ENCODE measurements at places on chromosomes 4 and X. TPM values are rescaled to one million over a fixed set of nuclear protein-coding genes. Genes with fewer than 3 reads are reported as not detected.

The DKK2 gene
- total RNA-seq, result 0.77 TPM

The CLIC2 gene
- 20.8 TPM for total RNA-seq

The TCEAL5 gene
- not detected for total RNA-seq

The XPNPEP2 gene
- 9.6 TPM for total RNA-seq

The SPANXA2 gene
- not detected for total RNA-seq

The PPP2R2C gene
- 1.1 TPM for total RNA-seq

The MAGEE1 gene
- 1.2 TPM for total RNA-seq

The EMCN gene
- total RNA-seq, result 30.0 TPM

The GPR82 gene
- total RNA-seq, result 0.42 TPM

The DMP1 gene
- total RNA-seq, result not detected

The EDA gene
- total RNA-seq, result 3.1 TPM

- DNase-seq, result no peak
Observed at GRCh38 chrX:85065512-85066198, 62.0 kb downstream of the APOOL start.

DNA sequence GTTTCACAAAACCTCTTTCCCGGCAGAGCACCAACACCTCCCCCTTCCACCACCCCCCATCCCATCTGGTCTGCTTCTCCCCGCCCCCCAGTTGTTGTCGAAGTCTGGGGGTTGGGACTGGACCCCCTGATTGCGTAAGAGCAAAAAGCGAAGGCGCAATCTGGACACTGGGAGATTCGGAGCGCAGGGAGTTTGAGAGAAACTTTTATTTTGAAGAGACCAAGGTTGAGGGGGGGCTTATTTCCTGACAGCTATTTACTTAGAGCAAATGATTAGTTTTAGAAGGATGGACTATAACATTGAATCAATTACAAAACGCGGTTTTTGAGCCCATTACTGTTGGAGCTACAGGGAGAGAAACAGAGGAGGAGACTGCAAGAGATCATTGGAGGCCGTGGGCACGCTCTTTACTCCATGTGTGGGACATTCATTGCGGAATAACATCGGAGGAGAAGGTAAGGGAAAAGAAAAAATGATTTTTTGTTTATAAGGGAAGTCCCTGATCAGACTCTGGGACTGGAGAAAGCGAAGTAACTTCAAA lies at the start of gene PDGFRA:
PDGFRA (plus strand) TSS at position 333 of the 541 bp plus-strand sequence. CDS start 29,476 bp downstream, outside the sequence.
- DNase-seq, result no peak

DNA sequence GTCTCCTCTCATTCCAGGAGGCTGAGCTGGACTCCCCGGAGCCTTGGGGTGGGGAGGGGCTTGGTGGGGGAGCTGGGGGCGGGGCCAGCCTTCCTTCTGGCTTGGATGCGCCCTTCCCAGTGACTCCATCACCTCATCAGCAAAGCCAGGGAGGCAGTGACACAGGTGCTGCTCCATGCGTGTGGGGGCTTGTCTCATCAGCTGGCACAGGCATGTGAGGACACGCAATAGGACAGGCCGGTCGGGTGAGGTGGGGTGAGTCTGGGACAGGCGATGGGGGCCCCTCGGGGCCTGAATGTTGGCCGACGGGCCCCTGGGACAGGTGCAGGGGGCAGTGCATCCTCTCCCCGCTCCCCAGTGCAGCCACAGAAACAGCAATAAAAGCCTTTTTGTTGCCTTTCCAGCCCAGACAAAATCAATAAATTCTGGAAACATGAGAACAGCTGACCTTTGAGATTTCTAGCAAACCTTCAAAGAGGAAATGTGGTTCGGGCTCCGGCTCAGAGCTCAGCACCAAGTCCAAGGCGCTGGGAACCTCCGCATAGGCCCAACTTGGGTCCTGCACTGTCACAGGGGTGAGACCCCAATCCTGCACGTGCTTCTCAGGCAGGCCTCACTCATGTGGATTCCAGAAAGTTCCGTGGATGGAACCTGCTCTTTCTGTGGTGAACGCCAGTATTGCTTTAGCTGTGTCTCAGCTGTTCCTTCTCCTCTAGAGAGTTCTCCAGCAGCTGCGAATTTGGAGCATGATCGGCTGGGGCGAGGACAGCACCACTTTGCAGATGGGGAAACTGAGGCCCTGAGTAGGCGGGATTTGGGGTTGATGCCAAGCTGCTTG lies 18.5 kb downstream of the ADRA2C start:
- no peak for DNase-seq

GRCh38 chrX:64975989-64976672 lies at the start of gene ZC4H2:
Gene ZC4H2 (minus strand): TSS chrX:64976450. CDS start chrX:64976377, 73 bp downstream.
- no peak for DNase-seq

DNA sequence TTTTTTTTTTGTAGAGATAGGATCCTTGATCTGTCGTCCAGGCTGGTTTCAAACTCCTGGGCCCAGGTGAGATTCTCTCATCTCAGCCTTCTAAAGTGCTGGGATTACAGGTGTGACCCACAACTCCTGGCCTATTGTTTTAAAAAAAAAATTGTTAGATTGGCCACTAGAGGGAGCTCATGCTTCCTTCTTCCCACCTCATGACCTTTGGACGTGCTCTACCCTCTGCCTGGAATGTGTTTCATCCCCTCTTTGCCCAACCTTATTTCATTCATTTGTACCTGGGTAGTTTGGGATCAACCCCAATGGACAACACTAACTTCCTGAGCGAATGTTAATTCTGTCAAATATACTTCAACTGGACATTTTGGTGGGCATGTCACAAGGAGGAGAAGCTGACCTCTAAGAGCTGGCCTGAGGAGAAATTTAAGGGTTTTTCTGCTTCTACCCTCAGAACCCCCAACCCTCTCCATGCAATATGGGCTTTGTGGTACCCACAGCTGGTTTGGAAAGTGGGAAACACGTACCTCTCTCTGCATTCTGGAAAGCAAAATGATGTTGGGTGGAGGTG lies 6.4 kb downstream of the PPEF2 start:
- DNase-seq, result no peak

- DNase-seq, result no peak
Observed at GRCh38 chr4:105058177-105058812, 88.4 kb upstream of the TET2 start.

GRCh38 chrX:14801136-14801535 lies 71.7 kb downstream of the FANCB start:
- DNase-seq, result no peak

GRCh38 chr4:61785761-61786160 lies 585.6 kb downstream of the ADGRL3 start:
- no peak for DNase-seq

DNA sequence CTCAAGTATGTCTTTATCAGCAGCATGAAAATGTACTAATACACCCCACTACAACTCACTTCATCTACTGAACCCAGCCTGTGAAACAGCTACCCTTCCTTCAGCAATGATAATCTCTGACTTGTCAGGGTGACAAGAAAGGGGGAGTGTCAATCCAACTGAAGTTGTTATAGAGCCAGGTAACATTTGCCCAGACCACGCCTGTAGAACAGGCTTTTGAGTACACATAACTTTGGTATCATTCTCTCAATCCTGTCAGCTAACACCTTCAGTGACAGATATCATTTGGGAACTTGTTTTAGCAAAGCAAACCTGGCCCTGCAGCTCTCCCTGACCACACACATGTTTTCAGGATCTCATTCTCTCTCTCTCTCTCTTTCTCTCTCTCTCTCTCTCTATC lies 592.2 kb downstream of the SMARCA1 start:
- DNase-seq, result no peak

DNA sequence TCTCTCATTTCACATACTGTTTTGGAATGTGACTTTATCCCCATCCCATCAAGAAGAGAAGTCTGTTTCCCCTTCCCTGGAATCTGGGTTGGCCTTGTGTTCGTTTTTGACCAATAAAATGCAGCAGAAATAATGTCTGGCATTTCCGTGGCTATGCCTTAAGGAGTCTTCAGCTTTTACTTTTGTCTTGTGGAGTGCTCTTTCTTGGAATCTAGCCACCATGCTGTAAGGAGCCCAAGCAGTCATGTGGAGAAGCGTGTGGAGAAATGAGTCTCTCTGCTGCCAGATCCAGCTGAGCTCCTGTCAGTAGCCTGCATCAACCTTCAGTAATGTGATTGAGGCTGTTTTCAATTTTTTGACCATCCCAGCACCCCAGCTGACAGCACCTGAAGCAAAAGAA lies 84.4 kb upstream of the ARMCX2 start:
- DNase-seq, result no peak

- DNase-seq, result no peak
Observed at GRCh38 chr4:180852738-180853137, 1390.5 kb upstream of the TENM3 start.

DNA sequence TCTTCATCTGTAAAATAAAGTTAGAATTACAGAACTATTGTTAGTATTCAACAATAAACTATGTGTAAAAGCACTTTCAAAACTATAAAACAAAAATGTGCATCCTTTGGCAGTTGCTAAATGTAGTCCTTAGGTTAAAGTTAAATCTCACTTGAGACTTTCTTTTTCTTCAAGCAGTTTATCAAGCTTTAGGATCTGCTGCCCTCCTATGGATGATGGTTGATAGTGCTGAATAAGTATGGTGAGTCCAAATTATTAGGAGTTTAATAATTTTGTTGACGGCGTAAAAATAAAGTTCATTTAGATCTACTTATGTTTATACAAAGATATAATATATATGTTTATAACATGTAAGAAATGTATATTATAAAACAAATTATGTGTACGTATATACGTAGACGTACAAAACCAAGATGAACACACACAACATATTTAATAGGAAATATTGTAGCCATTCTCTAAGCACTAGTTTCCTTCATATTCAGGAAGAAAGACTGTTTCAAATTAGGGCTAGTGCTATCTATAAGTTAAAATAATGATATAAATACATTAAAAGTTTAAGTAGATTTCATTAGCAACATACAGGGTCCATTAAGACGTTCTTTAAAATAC lies 22.3 kb downstream of the UGT2A2 start:
- no peak for DNase-seq

DNA sequence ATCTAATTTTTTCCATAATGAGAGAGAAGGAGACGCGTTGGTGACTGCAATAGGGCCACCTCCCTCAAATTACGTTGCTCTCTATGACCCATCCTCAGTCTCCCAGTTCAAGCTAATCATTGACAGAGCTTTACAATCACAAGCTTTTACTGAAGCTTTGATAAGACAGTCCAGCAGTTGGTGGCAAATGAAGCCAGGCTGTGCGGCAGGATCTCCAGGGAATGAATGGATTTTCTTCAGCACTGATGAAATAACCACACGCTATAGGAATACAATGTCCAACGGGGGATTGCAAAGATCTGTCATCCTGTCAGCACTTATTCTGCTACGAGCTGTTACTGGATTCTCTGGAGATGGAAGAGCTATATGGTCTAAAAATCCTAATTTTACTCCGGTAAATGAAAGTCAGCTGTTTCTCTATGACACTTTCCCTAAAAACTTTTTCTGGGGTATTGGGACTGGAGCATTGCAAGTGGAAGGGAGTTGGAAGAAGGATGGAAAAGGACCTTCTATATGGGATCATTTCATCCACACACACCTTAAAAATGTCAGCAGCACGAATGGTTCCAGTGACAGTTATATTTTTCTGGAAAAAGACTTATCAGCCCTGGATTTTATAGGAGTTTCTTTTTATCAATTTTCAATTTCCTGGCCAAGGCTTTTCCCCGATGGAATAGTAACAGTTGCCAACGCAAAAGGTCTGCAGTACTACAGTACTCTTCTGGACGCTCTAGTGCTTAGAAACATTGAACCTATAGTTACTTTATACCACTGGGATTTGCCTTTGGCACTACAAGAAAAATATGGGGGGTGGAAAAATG lies at the start of gene KLB:
KLB (plus strand) TSS at position 168 of the 821 bp plus-strand sequence; CDS start at position 188, 20 bp downstream.
- DNase-seq, result no peak

DNA sequence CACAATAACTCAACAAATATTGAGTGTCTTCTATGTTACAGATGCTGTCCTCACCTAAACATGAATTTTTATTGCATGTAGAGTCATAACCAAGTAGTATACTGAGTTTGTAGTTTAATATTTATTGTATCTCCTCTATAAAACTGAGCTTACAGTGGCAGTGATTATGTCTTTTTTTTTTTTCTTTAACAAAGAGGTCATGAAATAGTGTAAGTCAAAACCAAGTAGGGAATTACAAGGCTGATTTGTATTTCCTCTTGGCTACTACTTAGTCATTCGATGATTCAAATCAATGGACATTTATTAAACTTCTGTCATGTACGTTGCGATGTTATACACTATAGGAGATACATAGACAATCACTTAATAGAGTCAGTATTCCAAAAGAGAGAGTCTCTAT lies 48.4 kb downstream of the IL15 start:
- DNase-seq, result no peak

GRCh38 chr4:128596853-128597252 lies 212.6 kb upstream of the JADE1 start:
- no peak for DNase-seq

GRCh38 chr4:116073051-116073450 lies 959.6 kb upstream of the NDST4 start:
- no peak for DNase-seq

GRCh38 chr4:183610613-183611012 lies 48.4 kb downstream of the RWDD4 start:
- DNase-seq, result no peak

DNA sequence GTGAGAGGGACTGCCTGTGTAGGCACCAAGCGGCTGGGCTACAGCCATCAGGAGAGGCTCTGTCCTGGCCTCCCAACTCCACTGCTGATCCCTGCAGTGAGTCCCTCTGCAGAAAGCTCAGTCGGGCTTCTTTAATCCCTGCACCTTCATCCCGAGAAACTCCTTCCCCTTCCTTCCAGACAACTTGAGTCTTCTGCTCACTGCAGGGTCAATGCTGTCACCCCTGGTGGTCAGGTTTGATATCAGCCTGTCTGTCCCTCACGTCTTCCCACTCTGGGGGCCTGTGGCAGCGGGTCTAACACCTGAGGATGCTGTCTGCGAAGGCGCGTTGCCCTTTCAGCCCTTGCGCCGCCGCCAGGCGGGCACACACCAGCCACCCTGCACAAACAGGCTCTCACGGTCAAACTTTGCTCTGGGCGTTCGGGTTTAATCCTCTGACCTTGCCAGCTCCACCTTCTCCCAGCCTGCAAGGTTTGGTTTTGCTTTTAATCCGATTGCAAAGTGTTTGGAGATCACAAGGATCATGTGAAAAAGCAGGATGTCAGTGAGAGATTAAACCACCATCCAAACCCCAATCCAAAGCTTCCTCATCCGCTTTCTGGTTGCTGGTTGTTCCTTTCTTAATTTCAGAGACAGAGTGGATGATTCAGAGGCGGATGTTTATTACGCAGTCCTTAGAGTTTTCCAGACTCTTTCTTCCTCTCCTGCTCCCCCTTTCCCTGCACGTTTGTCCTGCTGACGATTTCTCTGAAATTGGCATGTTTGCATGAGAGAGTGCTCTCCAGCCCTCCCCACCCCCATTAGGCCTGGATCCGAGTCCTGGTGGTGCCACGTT lies 74.8 kb upstream of the SLC34A2 start:
- DNase-seq, result no peak

- DNase-seq, result no peak
Observed at GRCh38 chr4:65661471-65661870, 8.8 kb downstream of the EPHA5 start.
